ENCODE measurements at places on chromosomes 1 and 21.

- DNase-seq = no peak
Measured at GRCh38 chr1:36349241-36349671, 25.8 kb upstream of the EVA1B start.

DNA sequence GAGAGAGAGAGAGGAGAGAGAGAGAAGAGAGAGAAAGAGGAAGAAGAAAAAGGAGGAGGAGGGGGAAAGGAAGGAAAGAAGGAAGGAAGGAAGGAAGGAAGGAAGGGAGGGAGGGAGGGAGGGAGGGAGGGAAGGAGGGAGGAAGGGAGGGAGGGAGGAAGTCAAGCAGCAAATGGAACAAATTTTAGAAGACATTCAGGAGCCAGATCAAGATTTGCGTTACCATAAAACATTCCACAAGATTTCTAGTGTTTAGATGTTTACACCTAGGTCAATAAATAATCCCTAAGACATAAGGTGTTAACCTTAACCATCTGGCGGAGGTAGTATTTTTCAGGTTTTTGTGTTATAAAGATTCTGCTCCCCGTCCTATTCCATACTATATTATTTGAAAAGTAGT lies 1320.1 kb upstream of the PRMT6 start:
- DNase-seq = no peak

GRCh38 chr1:27643600-27644368 lies 8.8 kb upstream of the FGR start:
- DNase-seq = no peak

GRCh38 chr21:25412100-25412499 lies 195.2 kb downstream of the MRPL39 start:
- no peak for DNase-seq

GRCh38 chr1:226327761-226328162 lies 18.8 kb upstream of the LIN9 start:
- DNase-seq = no peak
